ENCODE measurements at places on chromosomes 16 and 17.

DNA sequence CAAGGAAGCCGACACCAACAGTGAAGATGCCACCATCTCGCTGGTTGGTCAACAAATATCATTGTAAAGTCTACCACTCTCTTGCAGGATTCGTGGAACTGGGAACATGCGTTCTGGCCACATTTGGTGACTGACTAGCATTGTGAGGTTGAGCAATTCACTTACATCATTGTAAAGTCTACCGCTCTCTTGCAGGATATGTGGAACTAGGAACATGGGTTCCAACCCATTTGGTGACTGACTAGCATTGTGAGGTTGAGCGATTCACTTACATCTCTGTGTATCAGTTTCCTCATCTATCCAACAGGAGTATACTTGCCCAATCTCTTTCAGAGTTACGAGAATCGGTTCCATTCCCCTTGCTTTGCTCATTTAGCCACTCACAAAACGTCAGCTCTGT is 42.6 kb upstream of the RPH3AL start:
- no peak for DNase-seq

- DNase-seq: peak; percentile 44
Measured at GRCh38 chr17:67469208-67469980, 92.3 kb downstream of the PITPNC1 start.

GRCh38 chr16:13307851-13308250 is 406.5 kb downstream of the SHISA9 start:
- DNase-seq: no peak

DNA sequence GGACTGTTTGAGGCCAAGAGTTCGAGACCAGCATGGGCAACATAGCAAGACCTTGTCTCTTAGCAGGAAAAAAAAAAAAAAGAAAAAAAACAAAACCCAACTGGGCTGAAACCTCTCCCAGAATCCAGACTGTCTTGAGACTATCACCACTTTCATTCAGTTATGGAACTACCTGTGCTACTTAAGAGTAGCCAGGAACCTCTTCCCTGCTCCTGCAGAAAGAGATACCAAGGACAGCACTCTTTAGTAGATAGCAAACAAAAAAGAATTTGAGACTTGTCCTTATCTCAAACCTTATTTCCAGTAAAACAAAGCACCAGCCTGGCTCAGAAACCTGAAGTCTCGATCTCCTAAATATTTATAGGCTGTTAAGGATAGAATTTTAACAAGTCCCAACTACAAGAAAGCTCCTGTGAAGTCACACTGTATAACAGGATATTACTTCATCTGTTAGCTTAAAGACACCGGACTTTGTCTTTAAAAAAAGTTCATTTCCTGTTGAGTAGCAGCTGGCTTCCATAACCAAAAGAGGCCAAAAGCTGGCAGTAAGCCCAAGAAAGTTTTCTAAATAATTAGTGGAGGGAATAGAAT is 5.1 kb downstream of the CDR2 start:
- DNase-seq: no peak

GRCh38 chr17:63274146-63274545 is 172.0 kb downstream of the CYB561 start:
- no peak for DNase-seq

GRCh38 chr17:73189417-73190099 is 3.3 kb upstream of the COG1 start:
- no peak for DNase-seq

DNA sequence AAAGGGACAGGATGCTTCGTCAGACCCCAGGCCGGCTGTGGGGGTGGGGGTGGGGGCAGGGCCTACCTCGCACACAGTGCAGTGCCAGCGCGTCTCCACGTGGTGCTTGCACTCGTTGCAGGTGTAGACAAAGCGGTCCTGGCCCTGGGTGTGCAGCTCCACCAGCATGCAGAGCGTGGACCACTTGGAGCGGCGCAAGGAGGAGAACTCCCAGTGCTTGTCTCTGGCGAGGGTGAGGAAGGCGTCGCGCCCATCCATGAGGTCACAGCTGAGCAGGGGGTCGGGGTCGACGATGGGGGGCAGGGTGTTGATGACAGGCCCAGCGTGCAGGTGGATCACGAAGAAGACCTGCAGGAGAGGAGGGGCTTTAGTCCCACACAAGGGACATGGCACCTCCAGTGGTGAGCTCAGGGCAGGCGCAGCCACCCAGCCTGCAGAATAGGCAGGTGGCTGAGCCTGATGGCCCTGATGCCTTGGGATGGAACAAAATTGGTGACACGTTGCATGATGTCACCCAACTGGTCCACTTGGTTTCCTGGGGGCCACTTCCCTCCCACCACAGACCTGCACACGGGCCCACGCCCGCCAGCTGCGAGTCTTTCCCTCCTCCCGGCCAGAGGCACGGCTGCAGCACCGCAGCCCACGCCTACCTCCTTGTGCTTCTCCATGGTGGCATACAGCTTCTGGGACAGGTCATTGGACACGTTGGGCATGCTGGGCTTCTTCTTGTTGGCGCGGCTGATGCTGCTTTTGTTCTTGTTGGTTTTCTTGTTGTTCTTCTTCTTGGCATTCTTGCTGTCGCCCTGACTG is 14.0 kb upstream of the TRAP1 start:
- DNase-seq: no peak

- DNase-seq: no peak
Measured at GRCh38 chr17:27627514-27627913, 3.5 kb upstream of the LGALS9 start.

DNA sequence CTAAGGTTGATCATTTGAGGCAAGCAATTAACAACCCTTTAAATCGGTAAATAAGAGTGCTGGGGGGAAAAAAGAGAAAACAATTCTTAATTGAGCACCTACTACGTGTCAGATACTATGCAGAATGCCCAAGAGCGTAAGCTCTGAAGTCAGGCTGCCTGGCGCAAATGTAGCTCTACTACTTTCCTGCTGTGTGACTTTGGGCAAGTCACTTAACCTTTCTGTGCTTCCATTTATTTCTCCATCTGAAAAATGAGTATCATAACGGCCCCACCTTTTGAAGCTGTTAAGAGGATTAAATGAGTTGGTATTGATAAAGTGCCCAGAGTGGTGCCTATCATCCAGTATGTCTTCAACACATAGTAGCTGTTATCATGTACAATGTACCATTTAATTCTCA is 102.0 kb downstream of the CACNG3 start:
- DNase-seq: no peak

- DNase-seq: no peak
Measured at GRCh38 chr17:60138769-60139437, 10.9 kb upstream of the CA4 start.

GRCh38 chr17:47717261-47717697 is 15.8 kb upstream of the TBX21 start:
- peak; percentile 63 for DNase-seq

GRCh38 chr16:15641753-15642556 is 999 bp downstream of the MARF1 start:
- DNase-seq: no peak

DNA sequence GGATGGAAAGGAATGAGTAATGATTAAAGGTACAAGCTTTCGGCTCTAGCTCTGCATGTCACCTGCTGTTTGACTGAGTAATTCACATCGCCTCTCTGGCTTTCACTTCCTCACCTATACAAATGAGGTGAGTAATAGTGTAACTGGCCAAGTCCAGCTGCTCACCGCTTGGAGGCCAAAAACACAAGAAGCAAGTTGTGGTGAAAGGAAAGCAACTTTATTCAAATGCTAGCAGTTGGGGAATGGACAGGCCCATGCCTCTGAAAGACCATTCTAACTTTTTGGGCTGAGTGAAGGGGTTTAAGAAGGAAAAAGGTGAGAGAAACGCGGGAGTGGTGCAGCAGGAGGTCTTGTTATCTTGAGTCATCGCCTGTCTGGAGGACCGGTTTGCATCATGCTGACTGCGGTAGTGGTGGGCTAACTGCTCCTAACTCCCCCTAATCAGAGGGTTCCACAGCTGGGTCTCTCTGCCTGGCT is 45.7 kb upstream of the CSNK2A2 start:
- no peak for DNase-seq

DNA sequence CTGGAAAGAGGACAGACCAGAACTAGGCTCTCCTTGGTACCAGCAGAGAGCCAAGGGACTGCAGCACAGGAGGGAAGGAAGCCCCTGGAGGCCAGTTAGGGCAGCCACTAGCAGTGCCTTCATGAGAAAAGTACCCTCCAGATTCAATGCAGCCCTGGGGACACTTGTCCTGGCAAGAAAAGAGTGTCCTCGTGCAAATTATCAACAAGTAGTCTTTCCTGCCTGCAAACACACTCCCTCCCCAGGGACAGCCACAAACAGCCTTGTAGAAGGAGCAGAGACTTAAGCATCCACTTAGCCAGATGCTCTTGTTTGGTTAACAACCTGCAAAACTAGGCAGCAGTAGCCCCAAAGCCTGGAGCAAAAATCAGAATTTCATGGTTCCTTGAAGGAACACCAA is 24.3 kb downstream of the CENPV start:
- DNase-seq: no peak

DNA sequence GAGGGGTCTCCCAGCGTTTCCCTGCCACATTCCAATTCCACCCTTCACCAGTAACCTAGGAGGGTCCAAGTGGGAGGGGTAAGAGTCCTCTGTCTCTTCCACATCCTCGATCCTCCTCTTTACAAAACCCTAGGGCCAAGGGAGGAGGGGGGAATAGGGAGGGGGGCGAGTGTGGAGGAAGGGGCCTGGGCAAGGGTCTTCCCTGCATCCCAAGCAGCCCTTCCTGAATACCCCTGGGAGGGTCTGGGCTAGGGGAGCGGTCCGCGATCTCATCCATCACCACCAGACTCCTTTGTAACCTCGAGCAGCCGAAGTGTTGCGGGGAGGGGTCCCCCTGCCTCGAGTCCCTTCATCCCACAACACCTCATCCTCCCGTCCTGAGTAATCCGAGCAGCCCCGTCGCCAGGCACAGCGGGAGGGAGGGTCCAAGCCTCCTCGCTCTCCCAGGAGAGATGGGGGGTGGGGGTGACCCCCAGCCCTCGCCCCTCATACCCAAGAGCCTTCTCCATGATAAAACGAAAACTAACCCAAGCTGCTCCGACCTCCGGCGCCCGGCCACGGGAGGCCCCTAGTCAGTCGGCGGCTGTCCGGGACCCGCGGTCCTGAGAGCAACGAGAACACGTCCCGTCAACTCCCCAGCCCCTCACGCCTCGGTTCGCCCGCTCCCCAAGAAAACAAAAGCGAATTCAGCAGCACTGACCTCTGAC is 502 bp downstream of the SMPD3 start:
- DNase-seq: no peak

DNA sequence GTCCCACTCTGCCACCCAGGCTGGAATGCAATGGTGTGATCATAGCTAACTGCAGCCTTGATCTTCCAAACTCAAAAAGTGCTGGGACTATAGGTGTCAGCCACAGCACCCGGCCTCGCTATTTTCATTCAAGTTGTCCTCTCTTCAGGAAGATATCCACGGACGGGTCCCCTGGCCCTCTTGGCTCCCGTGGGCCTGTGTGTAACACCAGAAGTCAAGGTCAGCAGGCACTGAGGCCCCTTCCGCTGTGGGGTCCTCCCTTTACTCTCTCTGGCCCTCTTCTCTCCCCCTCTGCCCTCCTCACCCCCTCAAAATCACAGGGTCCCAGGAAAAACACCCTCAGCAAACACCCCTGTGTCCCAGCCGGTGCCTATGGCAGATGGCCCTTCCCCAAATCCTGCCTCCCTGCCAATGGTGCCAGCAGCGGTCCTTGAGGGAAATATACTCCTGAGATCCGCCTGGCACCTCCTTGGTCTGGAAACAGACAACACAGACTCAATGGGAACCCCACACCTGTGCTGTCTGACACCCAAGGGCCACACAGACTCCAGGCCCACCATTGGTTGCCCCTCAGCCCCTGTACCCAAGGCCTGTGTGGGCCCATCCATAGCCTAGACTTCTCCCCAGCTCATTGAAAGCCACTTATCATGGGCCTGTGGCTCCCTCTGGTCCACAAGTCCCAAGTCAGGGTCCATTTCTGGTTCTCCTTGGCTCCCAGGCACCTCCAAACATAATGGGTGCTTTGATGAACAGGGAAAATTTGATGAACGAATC is 221.5 kb downstream of the ZNF423 start:
- no peak for DNase-seq

- no peak for DNase-seq
Measured at GRCh38 chr17:79650861-79651260, 40.0 kb upstream of the RBFOX3 start.

GRCh38 chr17:79182176-79183042 is 107.8 kb downstream of the ENGASE start:
- no peak for DNase-seq

DNA sequence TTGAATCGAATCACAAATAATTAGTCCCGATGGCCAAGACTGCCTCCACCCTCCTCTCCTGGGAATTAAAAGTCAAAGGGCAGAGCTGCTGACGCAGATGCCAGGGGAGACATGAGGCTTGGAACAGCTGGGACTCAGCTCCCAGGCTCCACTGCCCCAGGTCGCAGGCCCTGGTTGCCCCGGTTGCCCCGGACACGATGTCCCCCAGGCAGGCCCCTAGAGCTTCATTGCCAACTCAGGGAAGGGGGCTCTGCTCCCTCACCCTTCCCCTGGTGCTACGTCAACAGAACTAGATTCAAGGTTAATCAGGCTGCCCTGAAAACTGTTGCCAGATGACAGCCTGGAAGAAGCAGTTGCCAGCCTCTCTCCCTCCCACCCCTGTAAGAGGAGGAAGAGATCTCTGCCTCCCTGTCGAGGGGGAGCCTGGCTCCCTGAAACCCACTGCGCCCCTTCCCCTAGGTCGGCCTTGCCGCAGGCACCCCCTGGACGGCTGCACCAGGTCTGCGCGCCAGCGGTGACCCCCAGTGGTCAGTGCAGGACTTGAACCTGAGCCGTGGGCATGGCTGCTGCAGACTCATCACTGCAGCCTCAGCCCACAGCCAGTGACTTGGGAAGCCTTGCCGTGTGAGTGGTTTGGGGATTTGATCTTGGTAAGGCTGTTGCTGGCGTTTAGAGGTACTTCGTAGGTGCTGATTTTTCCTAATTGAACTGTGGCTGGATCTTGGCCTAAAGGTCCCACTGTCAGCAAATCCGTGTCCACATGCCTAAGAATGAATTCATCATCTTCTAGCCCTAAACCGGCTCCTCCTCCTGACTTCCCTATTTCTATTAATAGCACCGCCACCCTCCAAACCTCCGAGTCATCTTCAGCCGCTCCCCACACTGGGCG is 84.1 kb upstream of the TOB1 start:
- peak; percentile 57 for DNase-seq

DNA sequence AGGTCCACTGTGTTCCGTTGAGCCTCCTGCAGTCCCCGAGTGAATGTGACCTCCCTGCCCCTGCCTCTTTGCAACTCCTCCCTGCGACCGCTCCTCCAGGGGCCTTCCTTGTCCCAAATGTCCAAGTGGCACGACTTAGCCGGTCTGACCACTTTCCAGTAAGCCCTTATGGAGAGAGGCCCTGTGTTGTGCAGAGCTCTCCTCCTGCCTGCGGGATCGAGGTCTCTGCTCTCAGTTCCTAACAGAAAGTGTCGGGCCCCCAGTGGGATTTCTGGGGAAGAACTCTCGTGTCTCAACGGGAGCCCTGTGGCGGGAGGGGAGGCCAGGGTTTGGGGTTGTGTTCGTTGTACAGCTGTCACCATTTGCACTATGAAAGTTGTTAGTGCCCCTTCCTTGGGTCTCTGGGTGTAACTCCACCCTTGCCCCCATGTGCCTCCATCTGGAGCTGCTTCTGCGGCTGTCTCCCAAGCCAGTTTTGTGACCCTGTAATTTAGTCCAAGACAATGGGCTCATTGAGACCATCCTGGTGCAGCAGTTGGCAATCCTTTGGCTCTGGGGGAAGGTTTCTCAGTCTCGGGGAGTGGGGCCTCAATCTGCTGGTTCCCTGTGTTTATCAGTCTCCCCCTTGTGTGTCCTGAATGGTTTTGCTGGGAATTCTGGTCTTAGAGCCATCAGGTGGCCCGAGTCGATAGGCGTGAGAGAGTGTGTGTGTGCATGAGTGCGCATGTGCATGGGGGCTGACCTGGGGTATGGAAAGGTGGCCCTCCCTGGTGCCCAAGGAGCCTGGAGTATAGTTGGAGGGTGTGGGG is 234.5 kb downstream of the SEC14L1 start:
- no peak for DNase-seq
